Left lung (tissue), 14 donors: ENCODE measurements at places on chromosomes 6 and 20.

DNA sequence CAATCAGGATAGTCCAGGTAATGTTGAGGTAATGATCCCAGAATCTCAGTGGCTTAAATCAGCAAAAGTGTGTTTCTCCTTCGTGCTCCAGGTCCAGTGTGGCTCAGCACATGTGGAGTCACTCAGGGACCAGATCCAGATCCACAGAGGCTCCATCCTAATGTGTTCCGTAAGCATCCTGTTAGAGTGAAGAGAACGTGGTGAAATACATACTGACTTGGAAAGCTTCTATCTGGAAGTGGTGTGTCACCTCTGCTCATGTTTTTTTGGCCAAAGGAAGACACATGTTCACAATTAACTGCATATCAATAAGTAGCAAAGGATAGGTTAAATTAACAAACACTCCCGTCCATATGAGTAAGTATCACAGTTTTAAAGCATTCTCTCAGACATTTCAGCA lies 26.8 kb upstream of the PREP start:
- DNase-seq = no peak

DNA sequence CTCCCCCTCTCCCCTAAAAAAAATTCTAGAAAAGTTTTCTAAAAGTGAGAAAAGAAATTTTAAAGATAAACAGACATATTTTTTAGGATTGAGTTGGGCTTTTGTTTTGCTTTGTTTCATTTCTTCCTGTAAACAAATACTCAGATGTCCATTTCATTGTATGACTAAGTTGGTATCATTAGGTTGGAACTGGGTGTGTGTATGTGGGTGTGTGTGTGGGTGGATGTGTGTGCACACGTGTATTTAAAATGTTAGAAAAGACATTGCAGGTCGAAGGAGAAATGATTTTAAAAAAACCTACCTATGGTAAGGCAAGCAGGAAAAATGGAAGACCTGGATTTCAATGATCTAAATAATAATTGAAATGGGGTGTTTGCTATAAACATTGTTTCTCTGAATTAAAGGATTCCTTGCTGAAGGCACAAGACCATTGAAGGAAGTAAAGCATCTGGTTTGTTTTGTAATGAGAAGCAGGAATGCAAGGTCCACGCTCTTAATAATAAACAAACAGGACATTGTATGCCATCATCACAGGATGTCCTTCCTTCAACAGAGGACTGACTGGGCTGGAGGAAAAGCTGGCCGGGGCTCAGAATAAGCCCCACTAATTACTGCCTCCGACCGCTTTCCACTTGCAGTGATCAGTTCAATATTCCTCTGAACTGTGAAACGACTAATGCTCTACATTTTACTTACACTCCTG lies 996 bp upstream of the PRDM1 start:
- no peak for DNase-seq

DNA sequence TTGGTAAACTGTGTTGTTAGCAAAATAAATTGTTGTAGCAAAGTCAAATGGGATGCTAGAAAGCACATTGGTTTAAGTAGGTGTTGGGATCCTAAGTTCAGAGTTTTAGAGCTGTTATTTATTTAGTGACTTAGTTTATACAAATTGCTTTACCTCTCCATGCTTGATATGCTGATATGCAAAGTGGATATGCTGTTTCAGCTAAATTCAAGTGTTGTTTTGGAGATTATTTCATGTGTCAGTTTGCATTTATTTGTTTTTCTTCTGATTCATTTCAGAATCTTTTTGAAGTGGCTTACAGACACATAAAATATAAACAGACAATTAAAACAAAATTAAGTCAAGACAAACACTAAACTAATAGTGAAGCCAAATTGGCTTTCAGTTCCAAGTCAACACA lies 203.5 kb downstream of the ADGRB3 start:
- DNase-seq = no peak

- no peak for DNase-seq
Measured at GRCh38 chr6:146515212-146515611, 28.4 kb upstream of the RAB32 start.

DNA sequence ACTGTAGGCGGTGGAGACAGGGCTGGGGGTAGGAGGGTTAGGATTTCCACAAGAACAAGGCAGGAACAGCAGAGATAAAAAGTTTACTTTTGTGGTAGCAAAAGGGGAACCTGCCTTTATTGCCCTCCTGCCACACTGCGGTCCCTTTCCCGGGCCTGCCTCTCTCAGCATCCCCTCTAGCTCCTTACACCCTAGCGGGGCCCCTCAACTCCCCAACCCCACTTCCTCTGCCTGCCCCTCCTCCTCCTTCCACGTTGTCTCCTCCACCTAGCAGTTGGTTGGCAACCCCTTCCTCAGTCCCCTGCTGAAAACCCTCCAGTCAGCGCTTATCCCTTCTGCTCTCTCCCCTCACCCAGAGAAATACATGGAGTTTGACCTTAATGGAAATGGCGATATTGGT lies 714 bp downstream of the AIF1 start:
- DNase-seq = no peak

DNA sequence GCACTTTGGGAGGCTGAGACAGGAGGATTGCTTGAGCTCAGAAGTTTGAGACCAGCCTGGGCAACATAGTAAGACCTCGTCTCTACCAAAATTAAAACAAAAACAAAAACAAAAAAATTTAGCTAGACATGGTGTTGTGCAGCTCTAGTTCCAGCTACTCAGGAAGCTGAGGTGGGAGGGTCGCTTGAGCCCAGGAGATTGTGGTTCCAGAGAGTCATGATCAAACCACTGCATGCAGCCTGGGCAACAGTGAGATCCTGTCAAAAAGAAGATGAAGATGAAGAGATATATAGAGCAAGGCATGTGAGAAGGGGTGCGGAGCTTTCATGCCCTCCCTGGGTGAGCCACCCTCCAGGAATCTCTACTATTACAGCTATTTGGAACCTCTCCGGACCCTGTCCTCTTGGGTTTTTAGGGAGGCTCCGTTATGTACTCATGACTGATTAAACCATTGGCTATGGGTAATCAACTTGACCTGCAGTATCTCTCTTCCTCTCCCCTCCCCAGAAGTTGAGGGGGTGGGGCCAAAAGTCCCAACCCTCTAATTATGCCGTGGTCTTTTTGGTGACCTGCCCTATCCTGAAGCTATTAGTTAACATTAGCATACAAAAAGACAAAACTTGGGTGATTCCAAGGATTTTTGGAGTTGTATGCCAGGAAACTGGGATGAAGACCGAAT lies 9.0 kb downstream of the POLH start:
- DNase-seq = no peak

DNA sequence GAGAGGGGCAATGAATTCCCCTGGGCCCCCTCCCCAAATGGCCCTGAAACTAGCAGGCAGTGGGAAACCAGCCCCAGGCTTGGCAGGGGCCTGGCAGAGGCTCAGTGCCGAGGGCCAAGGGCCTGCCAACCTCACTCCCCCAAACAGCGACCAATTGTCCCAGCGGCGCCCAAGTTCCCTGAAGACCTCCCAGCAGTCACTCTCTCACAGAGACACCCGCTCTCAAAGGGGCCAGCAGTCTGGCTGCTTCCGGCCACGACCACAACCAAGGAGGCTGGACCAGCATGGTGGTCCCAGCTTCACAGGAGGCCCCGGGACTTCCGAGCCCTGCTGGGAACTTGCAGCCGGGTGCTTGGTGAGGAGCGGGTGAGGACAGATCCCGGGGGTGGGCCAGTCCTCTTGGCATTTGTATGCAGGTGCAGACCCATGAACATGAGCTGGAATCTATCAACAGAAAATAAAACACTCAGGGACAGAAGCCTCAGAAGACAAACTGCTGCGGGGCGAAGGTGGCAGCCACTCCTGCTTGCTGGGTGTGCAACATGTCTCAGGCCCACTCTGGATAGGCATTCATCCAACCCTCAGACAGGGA lies 17.5 kb upstream of the SIRPA start:
- no peak for DNase-seq

DNA sequence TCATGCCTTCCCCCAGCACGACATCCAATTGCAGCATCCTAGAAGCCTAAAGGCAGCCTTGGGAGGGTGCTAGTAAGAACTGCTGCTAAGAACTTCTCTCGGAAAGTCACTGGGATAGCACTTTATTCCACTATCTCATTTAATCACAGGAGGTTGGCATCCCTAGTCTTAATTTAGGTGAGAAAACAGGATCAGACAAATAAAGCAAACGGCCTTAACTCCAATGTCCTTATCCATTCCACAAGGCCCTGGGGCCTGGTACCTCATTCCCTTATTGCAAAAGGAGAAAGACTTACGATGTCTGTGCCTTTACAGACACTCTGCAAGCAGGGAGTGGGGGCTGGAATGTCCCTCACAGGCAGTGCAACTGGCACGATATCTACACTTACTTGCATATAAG lies 60.7 kb downstream of the BFSP1 start:
- no peak for DNase-seq

GRCh38 chr6:55445648-55446204 lies 118.5 kb downstream of the GFRAL start:
- no peak for DNase-seq

GRCh38 chr6:7633361-7633760 lies 43.4 kb downstream of the SNRNP48 start:
- no peak for DNase-seq
